ENCODE measurements at places on chromosomes 1 and 21.
A peak's percentile ranks its signal among the peaks of the same experiment; 100 is the strongest.

- peak; percentile 93 for DNase-seq
Observed at GRCh38 chr1:226778657-226779058, 39.6 kb upstream of the ITPKB start.

DNA sequence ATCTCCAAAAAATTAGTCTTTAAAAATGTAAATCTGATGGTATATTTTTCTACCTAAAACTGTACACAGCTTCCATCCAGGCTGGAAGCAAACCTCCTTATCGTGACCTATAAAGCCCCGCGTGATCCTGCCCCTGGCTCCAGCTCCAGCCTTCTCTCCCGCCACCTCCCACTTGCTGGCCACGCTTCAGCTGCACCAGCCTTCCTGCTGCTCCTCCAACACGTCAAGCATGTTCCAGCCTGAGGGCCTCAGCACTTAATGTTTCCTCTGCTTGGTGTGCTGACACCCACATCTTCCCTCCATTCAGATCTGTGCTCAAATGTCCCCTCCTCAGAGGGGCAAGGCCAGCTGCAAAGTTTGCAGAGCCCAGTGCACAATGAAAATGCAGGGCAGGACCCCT is 123.5 kb upstream of the MAGI3 start:
- DNase-seq: no peak

DNA sequence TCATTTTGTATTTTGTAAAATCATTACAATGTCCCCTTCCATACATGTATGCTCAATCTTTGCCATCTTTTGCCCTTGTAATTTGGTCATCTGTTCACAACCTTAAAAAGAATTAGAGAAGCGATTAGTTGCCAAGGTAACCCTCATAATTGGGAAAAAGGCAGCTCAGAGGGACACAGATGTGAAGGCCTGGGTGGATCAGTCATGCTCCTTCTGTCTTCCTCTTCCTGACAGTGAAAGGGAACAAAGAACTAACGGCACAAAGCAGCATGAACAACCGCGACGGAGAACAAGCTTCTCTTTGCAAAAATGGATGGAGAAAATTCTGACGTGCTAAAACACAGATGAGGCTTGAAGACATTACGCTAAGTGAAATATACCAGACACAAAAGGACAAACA is 78.7 kb upstream of the COG2 start:
- no peak for DNase-seq

DNA sequence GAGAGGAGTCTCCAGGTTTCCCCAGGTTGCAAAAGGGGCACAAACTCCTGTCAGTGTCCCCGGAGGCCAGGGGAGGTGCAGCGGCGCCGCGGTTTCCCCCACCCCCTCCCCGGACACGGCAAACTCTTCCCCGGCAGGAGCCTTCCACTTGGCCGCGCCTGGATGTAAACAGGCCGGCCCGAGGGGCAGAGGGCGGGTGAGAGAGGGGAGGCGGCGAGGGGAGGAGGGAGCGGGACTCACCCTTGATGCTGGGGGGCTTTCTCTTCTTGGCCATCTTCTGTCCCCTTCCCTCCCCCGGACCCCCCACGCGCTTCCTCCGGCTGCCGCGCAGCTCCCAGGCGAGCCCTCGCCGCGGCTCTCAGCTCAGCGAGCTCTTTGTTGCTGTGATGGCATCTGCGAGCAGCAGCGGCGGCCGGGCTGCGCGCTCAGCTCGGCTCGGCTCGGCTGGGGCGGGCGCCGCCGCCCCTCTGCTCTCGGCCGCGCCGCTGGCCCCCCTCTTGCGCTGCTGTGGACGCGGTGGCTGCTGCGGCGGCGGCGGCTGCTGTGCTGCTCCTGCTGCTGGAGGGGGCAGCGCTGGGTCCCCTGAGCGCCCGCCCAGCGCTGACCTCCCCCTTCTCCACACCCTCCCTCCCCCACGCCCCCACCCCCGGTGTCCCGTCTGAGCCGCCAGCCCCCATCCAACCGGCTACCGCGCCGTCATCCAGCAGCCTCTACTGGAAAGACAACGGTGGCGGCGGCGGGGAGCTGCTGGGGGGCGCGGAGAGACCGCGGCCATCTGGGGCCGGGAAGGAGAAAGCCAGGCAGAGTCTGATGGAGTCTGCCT is 4.9 kb upstream of the SLC44A5 start:
- DNase-seq: no peak

DNA sequence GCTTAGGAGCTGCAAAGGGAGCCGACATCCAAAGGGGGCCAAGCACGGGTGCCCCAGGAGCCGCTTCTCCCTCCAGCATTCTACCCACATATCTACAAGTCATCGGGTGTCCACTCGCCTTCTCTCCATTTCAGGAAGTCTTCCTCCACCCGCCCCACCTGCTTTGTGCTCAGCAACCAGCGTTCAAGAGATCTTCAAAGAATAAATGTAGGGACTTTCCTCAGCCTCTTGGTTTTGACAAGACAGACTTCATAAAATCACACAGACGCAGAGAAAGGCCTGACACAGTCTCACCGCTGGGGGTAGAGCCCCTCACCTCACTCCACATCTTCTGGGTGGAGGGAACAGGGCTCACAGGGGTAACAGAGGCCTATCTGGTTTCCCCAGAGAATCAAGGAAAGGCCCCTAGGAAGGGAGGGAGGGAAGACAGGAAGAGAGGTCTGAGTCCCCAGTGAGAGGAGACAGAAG is 49.5 kb downstream of the SSBP3 start:
- DNase-seq: no peak

DNA sequence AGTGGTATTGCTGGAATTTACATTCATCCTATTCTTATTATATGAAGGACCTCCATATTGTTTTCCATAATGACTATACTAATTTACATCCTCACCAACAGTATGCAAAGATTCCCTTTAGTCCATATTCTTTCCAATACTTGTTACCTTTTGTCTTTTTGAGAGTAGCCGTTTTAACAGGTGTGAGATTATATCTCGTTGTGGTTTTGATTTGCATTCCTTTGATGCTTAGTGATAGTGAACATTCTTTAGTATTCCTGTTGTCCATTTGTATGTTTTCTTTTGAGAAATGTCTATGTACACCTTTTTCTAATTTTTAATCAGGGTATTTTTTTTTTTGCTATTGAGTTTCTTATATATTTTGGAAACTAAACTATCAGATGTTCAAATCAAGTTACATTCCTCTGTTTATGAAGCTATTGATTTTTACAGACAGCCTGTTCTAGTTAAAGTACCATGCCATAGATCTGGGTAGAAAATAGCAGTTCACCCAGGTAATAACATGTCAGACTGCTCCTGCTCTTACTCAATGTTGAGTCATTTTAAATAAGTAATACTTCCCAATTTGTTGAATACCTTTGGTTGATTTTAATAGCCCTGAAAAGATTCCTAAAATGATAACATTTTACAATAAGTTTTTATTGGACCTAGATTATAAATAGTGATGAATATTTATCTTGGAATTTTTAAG is 1108.7 kb downstream of the NCAM2 start:
- no peak for DNase-seq

DNA sequence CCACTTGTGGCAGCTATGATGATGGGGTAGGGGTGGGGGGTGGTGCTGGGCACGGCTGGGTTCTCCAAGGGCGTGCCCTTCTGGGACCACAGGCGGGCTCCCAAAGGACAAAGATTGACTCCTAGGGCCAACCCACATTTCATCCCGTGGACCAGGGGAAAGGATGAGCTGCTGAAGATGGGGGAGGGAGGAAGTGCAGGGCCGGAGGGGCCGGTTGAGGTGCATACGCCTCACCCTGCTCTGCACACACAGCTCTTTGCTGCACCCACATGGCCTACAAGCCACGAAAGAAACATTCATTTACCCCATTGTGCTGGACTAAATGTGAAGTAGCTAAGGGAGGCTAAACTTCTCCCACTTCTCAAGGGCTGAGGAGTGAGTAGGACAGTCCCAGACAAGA is 34.2 kb upstream of the GNPAT start:
- DNase-seq: no peak

DNA sequence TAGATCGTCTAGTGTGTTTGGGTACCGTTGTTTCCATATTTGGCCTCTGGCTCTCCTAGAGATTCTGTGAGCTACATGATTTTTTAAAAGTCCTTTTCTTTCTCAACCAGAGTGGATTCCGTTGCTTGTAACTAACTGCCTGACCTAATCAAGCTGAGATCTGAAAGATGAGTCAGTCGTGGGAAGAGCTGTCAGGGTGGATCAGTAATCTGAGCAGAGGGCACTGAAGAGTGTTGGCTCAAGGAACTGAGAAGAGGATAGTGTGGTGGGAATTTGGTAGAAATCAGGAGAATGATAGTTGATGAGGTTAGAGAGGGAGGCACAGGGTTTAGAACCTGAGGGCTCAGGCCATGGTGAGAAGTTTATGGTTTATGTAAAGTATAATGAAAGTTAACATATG is 52.2 kb downstream of the TRAF5 start:
- DNase-seq: peak; percentile 78

Data from inflammatory macrophage treated with lipopolysaccharide for 1 hour (primary cell).